ENCODE measurements at places on chromosomes 1 and 21.

GRCh38 chr1:172089768-172090510 is 248.6 kb downstream of the DNM3 start:
- DNase-seq, result peak; percentile 48

GRCh38 chr1:36555041-36555440 is 72.3 kb upstream of the CSF3R start:
- DNase-seq, result no peak

GRCh38 chr1:24875991-24876506 is 54.0 kb downstream of the RUNX3 start:
- DNase-seq, result no peak

GRCh38 chr1:71785450-71785849 is 496.9 kb downstream of the NEGR1 start:
- no peak for DNase-seq

GRCh38 chr21:41878831-41879189 is 334 bp downstream of the PRDM15 start:
- peak; percentile 89 for DNase-seq

- DNase-seq, result no peak
Observed at GRCh38 chr1:221274373-221274772, 395.1 kb downstream of the HLX start.

DNA sequence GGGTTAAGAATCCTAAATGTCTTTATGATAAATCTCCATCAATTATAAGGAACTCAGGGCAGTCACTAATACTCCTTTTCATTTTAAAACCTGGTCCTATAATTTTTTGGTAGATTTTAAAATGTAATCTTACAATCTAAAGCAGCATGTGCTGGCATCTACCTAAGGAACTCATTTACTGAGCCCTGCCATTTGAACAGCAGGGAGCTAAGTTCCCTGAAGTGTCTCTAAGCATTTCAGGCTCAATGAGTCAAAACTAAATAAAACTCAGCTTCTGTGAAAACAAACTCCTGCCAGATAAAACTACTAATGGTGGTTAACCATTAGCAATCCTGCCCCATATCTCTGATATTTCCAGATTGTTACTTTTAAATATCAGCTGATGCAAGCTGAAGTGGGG is 1371.8 kb upstream of the PRMT6 start:
- no peak for DNase-seq

DNA sequence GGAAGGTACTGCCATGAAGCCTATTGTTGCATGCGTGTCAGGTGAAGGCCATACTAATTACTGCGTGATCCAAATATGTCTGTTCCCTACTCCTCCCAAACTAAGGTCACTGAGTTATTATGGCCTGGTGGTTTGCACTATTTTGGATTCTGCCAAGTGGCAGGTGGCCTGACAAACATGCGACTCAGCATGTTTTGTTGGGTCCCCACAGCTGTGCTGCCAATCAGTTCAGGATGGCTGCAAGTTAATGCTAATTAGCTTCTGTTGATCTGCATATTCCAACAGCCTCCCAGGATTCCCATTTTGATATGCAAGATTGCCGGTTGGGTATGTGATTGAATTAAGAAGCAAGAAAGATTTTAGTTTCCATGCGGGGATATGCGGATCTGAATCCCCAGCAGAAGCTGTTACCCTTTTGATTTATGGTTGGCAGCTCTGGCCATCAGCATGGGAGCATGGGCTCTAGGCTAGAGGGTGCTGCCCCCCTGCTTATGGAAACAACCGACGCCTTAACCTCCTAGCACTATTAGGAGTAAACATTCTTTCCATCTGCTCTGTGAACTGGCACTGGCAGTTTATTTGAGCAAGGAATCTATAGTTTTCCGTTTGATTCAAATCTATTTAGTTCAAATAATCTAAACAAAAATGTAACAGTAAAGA is 429.8 kb upstream of the C1orf87 start:
- no peak for DNase-seq

- no peak for DNase-seq
Observed at GRCh38 chr1:42201986-42202385, 37.4 kb upstream of the GUCA2A start.

- peak; percentile 55 for DNase-seq
Observed at GRCh38 chr1:156926175-156926574, 5.7 kb downstream of the LRRC71 start.

- DNase-seq, result no peak
Observed at GRCh38 chr21:38042246-38042645, 126.0 kb upstream of the KCNJ6 start.

GRCh38 chr21:29133796-29134195 is 3.4 kb downstream of the MAP3K7CL start:
- DNase-seq, result no peak

DNA sequence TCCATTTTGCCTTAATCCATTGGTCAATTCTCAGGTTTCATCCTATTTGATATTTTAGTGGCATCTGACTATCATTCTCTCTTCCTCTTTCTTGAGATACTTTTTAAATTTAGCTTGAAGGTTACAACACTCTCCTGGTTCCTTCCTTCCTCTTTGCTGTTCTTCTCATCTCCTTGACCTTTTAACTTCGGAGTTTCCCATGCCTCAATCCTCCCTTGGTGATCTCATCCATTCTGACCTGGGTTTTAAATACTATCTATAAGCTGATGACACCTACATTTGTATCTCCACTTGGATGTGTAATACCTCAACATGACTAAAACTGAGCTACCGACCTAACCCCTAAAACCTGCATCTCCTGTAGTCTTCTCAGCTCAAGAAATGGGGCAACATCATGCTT is 4.8 kb upstream of the ZNF687 start:
- DNase-seq, result no peak

DNA sequence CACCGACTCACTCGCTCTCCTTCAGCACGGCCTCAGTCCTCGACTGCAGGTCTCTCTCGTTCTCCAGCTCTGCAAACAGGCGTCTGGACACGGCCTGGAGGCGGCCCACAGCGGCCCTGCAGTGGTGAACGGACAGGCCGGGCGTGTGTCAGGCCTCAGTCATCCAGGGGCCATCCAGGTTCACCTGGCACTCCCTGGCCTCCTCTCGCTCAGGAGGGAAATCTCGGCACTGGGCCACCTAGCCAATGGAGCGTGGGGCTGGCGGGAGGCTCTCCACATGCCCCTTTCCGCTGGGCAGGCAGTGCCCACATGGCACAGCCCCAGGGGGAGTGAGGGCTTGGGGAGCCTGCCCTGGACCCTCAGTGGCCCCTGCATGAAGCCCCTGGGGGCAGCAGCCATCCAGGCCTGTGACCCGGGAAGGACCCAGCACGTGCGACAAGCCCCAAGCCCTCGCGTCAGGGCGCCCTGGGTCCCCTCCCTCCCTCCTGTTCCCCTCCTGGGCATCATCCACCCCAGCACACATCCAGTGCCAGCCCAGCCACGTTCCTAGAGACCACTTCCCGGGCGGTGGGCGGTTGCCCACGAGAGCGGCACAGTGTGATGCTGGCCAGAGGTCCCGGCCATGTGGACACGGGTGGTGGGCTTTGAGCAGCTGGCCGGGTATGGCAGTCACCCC is 18.1 kb downstream of the CFAP74 start:
- DNase-seq, result no peak

DNA sequence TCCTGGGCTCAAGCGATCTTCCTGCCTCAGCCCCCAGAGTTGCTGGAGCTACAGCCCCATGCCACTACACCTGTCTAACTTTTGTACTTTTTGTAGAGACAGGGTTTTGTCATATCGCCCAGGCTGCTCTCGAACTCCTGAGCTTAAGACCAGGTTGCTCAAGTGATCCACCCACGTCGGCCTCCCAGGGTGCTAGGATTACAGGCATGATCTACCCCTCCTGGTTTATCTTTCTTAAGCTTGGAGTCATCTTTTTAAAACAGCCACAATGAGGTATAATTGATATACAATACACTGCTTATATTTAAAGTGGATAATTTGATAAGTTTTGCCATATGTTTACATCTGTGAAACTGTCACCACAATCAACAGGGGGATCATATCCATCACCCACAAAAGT is 25.4 kb upstream of the WDR26 start:
- DNase-seq, result no peak

DNA sequence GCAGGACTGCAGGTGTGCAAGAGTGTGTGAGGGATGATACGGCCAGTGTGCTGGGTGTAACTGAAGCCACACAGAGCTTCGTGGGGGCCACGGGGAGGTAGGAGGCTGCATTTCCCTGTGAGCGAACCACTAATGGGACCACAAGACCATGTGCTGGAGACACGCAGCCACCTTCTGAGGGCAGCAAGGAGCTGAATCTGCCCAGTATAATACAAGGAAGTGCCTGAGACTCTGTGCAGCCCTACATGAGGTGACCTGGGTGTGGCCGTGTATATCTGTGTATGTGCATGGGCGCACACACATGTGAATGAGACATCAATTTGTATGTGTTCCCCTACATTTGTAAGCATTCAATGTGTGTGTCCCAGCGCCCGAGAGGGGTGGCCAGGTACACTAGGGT is 50.8 kb downstream of the CHD5 start:
- DNase-seq, result no peak

DNA sequence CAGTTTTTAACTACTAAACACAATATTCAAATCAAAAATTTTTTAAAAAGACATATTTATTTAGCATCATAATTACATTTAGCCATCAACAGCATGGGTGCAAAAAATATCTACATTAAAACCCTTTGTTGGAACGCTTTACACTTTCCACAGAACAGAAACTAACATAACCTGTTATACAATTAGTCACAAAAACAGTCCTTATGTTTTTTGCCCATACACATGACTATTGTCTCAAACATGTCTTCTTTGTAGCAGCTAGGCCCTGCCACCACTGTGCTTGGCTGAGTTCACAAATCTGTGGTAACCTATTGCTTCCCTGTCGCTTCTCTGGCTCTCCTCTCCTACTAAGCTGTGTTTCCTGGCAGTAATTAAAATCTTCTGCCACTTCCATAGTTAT is 1350.0 kb upstream of the ADGRL2 start:
- no peak for DNase-seq

GRCh38 chr1:4596486-4596885 is 57.9 kb upstream of the AJAP1 start:
- no peak for DNase-seq

DNA sequence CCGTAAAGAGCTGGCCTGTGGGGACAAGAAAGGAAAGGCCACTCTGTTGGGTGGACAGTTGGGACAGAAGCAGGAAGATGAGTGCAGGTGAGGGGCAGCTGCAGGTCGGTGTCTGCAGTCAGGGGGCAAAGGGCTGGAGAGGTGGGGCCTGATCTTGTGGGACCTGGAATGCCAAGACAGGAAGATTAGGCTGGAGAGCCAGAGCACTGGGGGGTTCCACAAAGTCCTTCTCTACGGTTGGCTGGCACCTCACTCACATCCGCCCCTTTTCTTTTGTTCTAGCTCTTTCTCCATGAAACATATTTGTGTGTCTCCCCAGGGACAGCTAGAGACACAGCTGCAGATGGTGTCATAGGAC is 404.1 kb downstream of the PTPRU start:
- DNase-seq, result no peak

DNA sequence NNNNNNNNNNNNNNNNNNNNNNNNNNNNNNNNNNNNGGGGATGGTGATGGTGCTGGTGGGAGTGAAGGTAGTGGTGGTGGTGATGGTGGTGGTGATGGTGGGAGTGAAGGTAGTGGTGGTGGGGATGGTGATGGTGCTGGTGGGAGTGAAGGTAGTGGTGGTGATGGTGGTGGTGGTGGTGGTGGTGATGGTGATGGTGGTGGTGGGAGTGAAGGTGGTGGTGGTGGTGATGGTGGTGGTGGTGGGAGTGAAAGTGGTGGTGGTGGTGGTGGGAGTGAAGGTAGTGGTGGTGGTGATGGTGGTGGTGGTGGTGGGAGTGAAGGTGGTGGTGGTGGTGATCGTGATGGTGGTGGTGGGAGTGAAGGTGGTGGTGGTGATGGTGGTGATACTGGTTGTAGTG is 93.6 kb downstream of the CRYAA start:
- DNase-seq, result no peak

DNA sequence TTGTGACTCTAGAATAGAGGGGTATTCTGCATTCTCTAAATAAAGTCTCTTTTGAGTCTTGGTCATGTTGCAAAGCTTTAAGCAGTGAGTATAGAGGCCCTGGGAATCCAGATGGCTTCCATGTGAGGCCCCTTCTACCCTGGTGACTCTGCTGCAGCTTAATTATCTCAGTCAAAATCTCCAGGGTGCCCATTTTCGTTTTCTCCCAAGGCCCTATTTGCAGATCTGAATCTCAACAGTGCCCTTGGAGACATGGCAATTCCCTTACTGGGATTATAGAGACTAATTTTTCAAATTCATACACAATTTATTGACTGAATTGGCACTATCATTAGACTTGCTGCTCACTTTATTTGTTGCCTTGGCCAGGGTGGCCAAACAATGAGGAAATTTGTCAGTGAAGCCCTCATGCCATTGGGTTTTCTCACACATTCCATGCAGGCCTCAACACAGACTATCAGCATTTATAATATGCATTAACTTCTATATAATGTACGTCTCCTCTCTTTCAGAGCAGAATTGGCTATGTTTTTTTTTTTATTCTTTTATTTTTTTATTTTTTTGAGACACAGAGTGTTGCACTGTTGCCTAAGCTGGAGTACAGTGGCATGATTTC is 35.1 kb downstream of the PROX1 start:
- DNase-seq, result no peak

GRCh38 chr1:198923993-198924392 is 285.2 kb downstream of the PTPRC start:
- DNase-seq, result no peak

DNA sequence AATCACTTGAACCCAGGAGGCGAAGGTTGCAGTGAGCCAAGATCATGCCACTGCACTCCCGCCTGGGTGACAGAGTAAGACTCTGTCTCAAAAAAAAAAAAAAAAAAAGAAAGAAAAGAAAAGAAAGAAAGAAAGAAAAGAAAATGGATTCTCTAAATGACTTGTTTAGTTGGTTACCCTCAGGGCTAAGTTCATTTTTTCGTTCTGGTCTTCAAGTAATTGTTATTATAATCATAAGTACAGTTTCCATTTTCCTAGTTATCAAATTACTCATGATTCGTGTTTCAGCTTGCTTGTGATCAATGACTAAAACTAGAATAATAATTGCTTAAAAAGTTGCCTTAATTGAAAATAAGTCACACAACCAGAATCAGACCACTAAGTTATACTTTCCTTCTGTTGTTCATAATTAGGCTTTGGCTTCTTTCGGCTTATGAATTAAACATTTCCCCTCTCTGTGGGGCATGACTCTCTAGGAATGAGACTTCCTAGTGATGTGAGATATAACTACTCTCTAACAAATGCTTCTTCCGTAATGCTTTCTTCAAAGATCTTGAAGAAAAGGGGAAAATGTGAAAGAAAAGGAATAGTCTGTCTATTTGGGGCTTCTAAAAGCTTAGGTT is 9.6 kb upstream of the RLF start:
- no peak for DNase-seq

DNA sequence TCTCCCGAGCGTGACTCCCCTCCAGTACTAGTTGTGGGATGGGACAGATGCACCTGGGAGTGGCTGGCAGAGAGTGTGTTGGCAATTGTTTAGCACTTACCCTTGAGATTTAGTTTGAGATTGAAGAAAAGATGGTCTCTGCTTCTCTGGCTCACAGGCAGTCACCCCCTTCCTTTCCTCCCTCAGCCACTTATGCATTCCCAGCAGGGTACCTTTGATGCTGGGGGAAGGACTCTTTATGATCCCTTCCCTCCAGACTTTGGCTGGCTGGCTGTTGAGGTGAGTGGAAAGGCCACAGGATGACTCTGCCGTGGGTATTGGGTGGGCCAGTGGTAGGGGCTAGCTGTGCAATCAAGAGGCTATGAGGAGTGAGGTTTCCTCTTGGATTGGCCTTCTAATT is 236.8 kb downstream of the CAMTA1 start:
- DNase-seq, result no peak

All from AG08395 (cell line).